Activated CD4-positive, alpha-beta T cell treated with anti-CD3 and anti-CD28 coated beads for 4 hours (primary cell): ENCODE measurements at places on chromosomes 5 and 9.

GRCh38 chr5:42974536-42974935, 65.6 kb downstream of the ANXA2R start:
- DNase-seq: no peak

- no peak for DNase-seq
Measured at GRCh38 chr5:104178829-104179456, 616.4 kb upstream of the NUDT12 start.

DNA sequence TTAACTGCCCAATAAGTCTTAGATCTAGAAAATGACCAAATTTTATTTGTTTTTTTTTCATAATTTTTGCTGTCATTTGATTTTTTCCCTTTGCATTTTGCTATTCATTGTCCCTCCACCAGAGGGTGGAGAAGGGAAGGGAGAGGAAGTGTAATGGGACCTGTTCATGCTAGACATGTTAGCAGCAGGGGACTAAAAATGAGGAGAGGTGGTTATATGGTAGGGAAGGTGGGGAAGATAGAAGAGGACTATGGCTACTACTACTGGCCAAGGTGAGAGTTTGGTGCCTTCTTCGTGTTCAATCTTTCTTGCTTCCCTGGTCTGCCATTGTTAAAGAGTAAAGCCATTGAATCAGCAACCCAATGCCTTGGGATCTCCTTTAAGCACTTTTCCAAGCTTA, 6.4 kb downstream of the GRIA1 start:
- DNase-seq: no peak

DNA sequence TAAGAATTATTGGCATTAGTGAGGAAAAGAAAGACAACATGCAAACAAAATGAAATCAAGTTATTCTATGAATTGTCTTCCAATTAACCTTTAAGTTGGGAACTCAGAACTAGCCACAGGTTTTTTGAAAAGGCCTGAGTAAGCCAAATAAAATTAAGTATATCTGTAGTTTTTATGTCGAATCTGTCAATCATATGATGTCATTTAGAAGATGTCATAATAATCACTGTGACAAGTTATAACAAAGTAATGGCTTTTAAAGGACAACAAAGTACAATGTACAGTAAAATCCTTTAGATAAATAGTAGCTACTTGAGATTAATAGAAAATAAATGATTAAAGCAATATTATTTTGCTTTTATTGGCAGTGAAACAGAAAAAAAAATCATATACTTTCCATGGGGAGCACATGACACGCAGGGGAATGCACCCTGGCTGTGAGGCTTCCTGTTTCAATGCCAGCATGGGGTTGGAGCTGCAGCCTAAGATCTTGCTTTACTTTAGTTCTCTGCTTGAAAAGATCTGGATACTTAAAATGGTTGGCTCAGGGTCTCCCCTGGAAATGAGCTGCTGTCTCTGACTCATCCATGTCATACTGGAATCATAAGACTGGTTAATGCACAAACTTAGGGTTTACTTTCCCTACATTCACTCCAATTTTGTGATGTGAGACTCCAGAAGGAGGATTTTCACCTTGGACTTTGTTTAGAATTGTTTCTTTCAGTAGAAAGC, 284.3 kb downstream of the TAF11L14 start:
- DNase-seq: no peak

- DNase-seq: no peak
Measured at GRCh38 chr9:18703151-18703900, 229.4 kb downstream of the ADAMTSL1 start.

GRCh38 chr9:34170237-34170991, 8.4 kb upstream of the UBAP1 start:
- DNase-seq: no peak

DNA sequence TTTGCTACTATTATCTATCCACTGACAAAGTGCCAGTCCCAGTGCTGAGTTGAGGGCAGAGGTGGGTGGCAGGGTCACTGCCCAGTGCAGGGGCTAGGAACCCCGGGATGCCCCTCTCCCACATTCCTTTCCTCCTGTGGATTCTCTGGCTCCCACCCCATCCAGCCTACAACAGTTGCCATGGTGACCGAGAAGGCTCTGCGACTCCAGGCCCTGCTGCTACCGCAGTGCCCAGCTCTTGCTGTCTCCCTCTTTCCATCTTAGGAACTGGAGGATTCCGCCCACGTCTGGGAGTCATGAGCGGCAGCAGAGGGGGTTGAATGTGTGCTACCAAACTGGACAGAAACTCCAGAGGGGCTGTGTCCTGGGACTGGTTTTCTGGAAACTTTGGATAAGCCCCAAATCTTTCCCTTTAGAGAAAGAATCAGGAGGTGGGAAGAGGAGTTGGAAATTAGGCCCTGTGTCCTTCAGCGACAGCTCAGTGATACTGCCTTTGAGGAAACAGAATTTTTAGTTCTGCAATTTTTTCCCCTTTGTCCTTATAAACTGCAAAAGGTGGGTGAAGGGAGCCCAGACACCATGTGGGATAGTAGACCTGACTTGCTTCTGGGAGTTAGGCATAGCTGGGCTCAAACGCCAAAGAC, 20.7 kb upstream of the C5orf47 start:
- DNase-seq: no peak

- no peak for DNase-seq
Measured at GRCh38 chr5:109111680-109112079, 298.1 kb downstream of the PJA2 start.

- no peak for DNase-seq
Measured at GRCh38 chr5:125411071-125411743, 664.8 kb upstream of the ZNF608 start.

GRCh38 chr5:149485655-149486615, 65.3 kb downstream of the CSNK1A1 start:
- DNase-seq: no peak

DNA sequence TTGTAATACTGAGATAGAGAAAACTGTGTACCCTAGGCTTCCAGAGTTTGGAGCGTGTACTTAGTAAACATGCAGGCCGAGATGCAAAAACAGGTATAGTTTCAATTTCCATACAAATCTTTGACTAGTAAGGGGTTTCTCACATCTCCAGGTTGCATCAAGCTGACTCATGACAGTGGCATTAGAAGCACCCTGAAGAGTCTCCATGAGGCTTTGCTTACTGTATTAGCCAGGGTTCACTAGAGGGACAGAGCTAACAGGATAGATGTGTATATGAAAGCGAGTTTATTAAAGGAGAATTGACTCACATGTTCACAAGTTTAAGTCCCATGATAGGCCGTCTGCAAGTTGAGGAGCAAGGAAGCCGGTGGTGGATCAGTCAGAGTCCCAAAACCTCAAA, 275.3 kb upstream of the CDH6 start:
- DNase-seq: no peak

GRCh38 chr5:43305948-43306565, 7.2 kb downstream of the HMGCS1 start:
- DNase-seq: no peak

GRCh38 chr9:90074316-90074962, 469.6 kb downstream of the GADD45G start:
- no peak for DNase-seq

DNA sequence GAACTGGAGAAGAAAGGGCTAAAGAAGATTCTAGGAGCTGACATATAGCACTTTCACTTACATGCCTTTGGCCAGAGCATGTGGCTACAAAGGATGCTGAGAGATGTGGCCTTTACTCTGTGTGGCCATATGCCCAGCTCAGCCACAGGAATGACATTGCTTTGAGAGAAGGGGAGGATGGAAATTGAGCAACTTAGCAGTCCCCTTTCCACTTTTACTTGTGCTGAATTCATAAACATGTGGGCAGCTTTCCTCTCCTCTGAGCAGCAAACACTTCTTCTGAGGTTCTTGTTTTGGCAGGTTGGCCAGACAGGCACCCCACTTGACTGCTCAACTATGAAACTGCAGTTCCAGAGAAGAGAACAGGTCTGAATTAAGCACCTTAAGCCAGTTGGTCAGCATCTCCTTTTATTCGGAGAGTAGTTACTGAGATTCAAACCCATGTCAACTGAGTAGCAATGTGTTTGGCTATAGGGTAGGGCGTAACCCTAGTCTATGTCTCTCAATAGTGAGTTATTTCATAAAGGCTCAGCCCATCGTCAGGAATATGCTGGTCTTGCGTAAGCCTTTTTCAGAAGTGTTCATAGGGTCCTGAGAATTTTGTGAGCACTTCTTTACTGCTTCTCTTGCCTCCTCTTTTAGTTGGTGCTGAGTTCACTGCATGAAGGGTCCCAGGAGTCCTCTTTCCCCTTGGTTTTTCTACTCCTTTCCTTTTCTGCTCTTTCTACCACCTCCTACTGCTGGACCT, 134.5 kb downstream of the PALM2AKAP2 start:
- no peak for DNase-seq

DNA sequence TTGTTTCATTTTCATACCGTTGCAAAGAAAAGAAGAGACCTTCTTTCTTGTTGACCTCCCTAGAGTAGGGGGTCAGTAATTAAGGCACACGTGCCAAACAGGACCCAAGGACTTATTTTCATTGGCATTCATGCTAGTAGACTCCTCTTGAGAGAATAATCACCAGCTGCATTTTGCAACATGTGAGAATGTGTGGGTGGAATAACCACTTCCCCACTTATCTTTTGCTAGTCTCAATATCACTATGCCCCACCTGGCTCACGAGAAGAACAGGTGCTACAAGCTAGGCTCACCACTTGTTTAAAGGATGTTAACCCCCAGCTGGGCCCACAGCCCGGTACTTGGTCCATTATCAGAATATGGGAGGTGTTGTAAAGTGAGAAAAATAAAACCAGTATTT, 460.7 kb upstream of the MEF2C start:
- no peak for DNase-seq

GRCh38 chr9:91245431-91246313, 116.0 kb downstream of the AUH start:
- DNase-seq: no peak

GRCh38 chr9:101590901-101591300, 3.9 kb downstream of the PPP3R2 start:
- DNase-seq: no peak

- DNase-seq: no peak
Measured at GRCh38 chr5:147482706-147483180, 27.1 kb downstream of the DPYSL3 start.

- DNase-seq: no peak
Measured at GRCh38 chr9:17963498-17963897, 384.6 kb downstream of the SH3GL2 start.

DNA sequence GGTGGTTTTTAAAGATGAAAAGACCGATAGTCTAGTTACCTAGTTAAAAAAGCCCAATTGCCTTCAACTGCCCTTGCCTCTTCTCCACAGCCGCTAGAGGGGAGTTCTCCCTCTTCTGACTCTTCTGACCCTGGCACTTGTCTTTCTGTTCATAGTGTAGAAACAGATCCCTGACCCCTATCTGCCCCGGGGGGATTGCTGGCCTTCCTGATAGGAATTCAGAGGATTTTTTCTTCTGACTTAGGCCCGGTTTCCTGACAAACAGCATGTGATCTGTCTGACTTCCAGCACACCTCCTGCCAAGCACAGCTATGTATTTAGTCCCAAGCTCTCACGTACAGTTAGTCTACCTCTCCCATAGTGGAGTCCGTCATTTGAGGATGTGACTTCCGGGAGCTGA, 5.0 kb upstream of the TMEM268 start:
- no peak for DNase-seq

GRCh38 chr9:36665921-36666431, 93.3 kb downstream of the MELK start:
- DNase-seq: no peak

- DNase-seq: no peak
Measured at GRCh38 chr9:109934857-109935215, 154.8 kb downstream of the PALM2AKAP2 start.

GRCh38 chr9:121604242-121604641, 47.2 kb upstream of the DAB2IP start:
- no peak for DNase-seq

DNA sequence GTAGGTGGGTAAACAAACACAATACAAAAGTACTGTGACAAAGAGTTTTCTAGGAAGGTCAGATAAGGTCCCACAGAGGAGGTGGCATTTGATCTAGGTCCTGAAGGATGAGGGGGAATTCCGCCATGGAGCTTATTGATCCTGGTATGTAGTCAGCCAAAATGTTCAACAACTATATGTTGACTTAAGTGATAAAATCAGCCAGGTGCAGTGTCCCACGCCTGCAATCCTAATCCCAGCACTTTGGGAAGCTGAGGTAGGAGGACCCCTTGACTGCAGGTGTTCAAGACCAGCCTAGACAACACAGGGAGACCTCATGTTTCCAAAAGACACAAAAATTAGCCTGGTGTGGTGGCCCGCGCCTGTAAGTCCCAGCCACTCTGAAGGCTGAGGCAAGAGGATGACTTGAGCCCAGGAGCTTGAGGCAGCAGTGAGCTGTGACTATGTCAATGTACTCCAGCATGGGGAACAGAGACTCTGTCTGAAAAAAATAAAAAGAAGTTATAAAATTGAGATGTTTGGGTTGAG, 46.4 kb upstream of the PLIN2 start:
- DNase-seq: no peak

- no peak for DNase-seq
Measured at GRCh38 chr9:128321879-128322403, 306 bp downstream of the TRUB2 start.

DNA sequence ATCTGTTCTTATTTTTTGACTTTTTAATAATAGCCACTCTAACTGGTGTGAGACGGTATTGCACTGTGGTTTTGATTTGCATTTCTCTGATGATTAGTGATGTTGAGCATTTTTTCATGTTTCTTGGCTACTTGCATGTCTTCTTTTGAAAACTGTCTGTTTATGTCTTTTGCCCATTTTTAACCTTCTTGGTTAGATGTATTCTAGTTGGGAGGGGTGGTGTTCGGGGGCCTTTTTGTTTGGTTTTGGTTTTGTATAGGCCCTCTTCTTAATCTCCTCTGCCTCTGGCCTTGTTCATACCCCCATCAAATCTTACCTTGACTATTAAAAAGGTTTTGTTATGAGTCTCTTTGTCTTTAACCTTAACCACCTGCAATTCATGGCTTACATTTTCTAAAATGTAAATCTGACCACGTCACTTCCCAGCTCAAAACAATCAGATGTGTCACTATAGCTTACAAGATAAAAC, 107.8 kb upstream of the NR4A3 start:
- no peak for DNase-seq

GRCh38 chr5:168813184-168813968, 234.2 kb upstream of the PANK3 start:
- DNase-seq: no peak
